ENCODE measurements at places on chromosomes 2 and 18.

GRCh38 chr2:239365782-239366435, 34.9 kb downstream of the HDAC4 start:
- no peak for DNase-seq

DNA sequence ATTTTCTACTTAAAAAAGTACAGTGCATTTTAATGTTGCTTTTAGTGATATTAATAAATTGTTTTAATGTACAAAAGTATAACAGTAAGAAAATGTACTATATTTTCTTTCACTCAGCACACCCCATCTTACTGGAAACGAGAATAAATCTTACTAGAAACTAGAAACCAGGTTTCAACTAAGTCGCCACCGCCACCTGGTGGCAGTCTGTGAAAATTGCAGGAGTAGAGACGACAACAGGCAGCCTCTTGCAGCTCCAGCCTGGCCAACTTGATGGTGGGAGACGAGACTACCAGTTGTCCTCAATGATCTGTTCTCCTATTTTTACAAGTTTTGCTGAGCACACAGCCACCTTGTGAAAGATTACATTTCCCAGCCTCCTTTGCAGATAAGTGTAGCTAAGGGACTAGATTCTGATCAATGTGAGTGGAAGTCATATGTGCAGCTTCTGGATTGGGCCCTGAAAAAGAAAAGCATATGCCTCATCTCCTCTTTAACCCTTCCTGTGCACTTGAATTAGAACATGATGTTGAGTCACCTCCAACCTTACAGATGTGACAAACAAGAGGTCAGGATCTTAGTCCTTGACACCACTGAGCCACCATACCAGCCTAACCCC, 8.7 kb downstream of the OTOF start:
- no peak for DNase-seq

GRCh38 chr2:134181219-134181618, 72.7 kb upstream of the MGAT5 start:
- DNase-seq, result peak; percentile 22

DNA sequence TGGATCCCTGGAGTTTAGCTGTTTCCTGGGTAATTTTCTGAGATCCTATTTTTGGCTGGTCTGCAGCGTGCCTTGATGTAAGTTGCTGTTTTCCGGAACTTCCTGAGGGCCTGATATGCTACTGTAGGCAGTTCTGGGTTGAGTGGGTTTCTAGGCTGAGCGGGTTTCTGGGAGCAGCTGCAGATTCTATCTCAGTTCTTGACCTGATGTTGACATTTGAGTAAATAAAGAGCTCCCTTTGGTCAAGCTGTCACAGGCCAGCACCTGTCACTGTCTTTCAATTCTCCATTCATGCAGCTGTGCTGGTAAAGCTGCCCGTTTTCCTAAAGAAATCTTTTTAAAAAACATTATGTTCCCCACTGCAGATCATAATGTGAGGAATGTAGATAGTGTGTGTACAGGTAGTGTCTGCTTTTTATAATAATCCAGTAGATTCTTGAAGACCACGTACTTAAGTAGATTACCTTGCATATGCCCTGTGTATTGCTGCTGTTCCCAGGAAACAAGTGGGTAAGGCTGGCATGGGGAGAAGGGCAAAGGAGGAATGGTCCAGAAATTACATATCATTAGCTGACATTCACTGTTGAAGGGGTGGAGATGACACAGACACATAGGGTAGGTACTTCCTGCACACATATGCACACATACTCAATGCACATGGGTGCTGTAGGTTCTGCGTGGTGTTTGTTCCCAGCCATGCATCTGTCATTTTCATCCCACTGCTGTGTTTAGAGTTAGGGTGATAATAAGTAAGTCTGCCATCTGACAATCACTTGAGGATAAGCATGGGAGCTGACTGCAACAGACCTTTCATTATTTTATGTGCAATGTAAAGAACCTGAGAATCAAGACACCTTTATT, 25.9 kb downstream of the CD28 start:
- DNase-seq, result no peak

DNA sequence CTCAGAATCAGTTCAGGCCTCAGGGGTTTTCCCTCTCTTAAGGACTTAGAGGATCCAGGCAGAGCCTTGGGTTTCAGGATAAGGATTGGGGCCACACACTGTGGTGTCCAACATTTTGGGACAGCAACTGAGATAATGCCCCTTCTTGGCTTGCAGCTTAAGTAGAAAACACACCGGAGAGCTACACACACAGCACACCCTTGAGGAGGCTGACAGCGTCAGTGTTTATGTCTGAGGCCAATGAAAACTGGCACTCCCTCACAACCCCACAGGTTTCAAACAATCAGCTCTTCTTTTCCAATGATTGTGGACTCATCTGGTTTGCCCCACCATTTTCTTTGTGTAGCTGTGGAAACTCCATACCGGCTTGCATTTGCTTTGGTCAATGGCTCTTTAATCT, 257.7 kb downstream of the CDCA7 start:
- no peak for DNase-seq

- DNase-seq, result no peak
These were observed 55.4 kb upstream of the ZNF396 start for GRCh38 chr18:35432565-35433001.

- DNase-seq, result no peak
These were observed 150.7 kb upstream of the DLX2 start for GRCh38 chr2:172253190-172254052.

All from activated CD4-positive, alpha-beta T cell treated with anti-CD3 and anti-CD28 coated beads for 1 hour (primary cell).